ENCODE measurements at places on chromosomes 6 and 20.

DNA sequence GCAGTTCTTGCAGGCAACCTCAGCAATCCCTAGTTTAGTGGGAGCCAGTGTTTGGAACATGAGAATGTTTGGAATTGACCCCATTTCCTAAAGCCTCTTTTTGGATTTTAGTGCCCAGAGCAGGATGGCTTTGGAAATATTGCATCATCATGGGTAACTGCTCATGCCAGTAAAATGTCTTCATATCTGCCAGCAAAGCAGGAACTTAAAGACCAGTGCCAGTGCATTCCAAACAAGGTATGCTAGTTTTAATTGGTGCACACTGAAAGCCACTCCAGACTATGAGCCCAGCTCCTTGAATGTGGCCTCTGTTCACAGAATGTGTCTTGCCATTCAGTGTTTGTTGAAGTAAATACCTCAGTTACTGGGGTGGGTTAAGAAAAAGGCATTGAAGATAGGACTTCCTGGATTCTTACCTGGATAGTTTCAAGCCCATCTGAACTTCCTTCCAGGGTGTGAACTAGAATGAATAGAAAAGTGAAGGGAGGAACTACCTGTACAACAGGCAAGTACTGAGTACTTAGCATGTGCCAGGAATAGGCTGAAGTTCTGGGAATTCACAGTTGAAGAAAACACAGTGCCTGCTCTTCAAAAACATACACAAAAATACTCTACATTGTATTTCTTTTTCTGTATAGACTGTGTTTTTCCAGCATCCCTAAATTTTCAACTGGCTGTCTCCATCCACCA lies 70.5 kb downstream of the COL19A1 start:
- no peak for DNase-seq

DNA sequence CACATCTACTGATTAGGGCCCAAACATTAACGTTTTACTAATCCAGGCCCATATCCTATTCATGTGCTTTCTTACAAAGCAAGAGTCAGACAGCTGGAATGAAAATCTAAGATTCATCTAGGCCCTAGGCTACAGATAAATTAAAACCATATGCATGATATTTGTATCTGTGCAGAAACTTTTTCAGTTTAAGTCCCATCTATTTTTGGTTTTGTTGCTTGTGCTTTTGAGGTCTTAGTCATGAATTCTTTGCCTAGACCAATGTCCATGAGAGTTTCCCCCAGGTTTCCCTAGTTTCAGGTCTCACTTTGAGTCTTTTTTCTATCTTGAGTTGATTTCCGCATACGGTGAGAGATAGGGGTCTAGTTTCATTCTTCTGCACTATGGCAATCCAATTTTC lies 20.2 kb downstream of the ADNP start:
- no peak for DNase-seq

DNA sequence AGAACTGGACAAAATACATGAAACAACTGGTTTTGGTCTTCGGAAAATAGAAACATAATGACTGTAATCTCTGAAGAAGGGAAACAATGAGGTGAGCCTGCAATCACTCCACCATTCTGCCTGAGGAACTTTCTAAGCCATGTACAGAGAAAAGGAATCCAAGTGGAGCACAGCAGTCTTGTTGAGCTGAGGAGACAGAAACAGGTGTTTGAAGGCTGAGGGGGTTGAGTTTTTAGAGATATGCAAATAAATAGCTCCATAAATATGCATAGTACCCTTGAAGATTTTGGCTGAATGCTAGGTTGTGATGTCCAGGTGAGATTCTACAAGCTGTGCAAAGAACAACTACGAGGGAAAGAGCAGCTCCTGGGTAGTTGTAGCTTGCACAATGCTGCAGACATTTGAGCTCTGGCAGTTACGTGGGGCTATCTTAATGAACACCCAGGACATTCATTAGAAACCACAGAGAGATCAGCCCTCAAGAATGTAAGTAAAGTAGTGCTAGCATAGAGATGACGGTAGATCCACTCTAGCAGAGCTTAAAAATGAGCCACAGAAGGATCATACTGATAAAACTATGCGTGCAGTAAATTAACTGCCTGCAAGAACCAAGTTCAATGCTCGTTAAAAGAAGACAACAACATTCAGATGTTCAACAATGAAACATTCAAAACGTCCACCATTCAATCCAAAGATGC lies 24.3 kb downstream of the TUBB2B start:
- DNase-seq = no peak

GRCh38 chr20:59813948-59814839 lies 119.2 kb downstream of the SYCP2 start:
- DNase-seq = no peak

GRCh38 chr20:58307270-58307669 lies 2.2 kb upstream of the RAB22A start:
- DNase-seq = no peak

GRCh38 chr6:100266494-100267401 lies 198.0 kb downstream of the SIM1 start:
- DNase-seq = peak; percentile 1

DNA sequence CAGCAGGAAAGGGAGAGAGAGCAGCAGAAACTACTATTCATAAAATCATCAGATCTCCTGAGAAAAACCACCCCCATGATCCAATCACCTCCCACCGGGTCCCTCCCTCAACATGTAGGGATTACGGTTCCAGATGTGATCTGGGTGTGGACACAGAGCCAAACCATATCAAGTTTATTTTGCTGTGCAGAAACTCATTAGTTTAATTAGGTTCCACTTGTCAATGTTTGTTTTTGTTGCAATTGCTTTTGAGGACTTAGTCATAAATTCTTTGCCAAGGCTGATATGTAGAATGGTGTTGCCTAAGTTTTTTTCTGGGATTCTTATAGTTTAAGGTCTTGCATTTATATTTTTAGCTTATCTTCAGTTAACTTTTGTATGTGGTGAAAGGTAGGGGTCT lies 422.0 kb upstream of the HS3ST5 start:
- no peak for DNase-seq

DNA sequence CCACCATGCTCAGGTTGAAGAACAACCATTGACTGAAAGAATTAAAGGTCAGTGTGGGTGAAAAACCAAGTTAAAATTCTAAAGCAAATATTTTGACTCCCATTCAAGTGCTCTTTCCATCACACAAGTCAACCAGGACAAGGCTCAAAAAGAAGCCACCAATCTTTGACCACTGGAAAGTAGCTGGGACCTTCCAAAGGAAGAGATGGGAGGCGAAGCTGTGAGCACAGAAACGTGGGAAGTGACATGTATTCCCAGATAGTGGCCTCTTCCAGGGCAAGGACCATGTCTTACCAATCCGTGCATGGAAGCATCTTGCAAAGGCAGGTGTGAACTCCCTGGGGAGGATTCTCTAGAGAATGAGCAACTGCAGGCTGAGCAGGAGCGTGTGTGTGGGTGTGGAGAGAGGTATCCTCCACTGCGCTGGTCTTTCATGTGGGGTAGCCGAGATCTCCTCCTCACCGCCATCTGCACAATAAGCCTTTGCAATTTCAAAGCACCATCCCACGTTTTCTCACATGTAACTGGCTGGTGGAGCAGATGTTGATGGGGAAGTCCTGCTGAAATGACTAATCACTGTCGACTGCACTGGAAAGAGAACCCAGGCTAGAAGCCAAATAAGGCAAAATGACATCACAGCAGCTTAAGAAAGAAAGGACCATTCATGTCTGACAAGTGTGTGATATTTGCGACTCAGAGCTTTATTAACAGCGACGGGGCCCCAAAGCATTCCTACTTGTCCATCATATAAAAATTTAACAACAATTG lies 189.4 kb upstream of the RREB1 start:
- no peak for DNase-seq

DNA sequence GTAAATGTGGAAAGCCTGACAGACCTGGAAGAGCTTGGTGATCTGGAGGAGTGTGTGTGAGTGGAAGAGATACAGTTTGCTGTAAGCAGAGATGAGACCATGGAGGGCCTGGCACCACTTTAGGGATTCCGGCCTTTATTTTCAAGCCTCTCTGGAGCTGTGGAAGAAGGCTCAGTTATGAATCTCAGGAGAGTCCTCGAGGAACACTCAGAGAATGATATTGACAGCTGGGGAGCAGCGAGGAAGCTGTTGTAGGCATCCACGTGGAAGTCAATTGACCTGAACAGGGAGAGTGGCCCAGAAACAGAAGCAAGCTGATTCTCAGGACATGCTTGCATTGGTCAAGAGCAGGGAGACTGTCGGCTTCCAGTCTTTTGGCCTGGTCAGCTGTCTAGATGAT lies 108.4 kb upstream of the FOXQ1 start:
- DNase-seq = no peak

DNA sequence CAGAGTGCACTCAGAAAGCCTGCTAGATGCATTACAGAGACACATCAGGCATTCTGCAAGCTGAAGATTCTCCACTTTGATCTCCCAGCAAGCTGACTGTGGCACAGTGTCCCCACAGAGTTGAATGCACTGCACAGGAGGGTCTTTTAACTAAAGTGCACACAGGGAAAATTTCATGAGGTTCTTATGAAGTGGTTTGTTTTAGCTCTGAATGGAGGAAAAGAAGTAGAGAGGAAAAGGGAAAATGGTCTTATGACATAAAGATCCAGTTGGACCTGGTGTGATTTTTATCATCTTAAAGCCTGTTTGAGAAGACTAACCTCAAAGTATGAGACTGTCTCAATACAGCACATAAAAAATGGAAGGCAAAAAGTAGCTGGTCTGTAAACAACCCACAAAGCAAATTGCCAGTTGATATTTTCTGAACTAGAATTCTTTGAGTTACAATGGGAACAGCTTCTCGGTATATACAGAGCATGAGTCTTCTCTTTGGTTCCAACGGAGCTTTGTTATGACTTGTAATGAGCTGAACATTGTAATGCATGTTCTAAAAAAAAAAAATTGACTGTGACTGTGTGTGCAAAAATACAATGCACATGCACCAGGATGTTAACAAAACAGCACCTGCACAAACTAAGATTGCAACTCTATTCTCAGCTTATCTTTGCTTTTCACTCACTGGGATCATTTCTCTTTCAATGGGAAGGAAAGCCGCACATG lies 383.0 kb upstream of the ID4 start:
- no peak for DNase-seq

GRCh38 chr20:10660661-10661060 lies 13.1 kb downstream of the JAG1 start:
- no peak for DNase-seq

GRCh38 chr6:52333840-52334200 lies 28.1 kb upstream of the PAQR8 start:
- no peak for DNase-seq

- no peak for DNase-seq
Measured at GRCh38 chr20:38167851-38168760, 3.0 kb upstream of the TGM2 start.

GRCh38 chr20:49937027-49937929 lies 1.1 kb downstream of the RNF114 start:
- DNase-seq = no peak

- DNase-seq = no peak
Measured at GRCh38 chr6:115891111-115891669, 169.5 kb downstream of the FRK start.

GRCh38 chr20:53922901-53923314 lies 147.5 kb downstream of the BCAS1 start:
- DNase-seq = no peak

GRCh38 chr20:56955680-56956079 lies 310.8 kb downstream of the BMP7 start:
- no peak for DNase-seq

DNA sequence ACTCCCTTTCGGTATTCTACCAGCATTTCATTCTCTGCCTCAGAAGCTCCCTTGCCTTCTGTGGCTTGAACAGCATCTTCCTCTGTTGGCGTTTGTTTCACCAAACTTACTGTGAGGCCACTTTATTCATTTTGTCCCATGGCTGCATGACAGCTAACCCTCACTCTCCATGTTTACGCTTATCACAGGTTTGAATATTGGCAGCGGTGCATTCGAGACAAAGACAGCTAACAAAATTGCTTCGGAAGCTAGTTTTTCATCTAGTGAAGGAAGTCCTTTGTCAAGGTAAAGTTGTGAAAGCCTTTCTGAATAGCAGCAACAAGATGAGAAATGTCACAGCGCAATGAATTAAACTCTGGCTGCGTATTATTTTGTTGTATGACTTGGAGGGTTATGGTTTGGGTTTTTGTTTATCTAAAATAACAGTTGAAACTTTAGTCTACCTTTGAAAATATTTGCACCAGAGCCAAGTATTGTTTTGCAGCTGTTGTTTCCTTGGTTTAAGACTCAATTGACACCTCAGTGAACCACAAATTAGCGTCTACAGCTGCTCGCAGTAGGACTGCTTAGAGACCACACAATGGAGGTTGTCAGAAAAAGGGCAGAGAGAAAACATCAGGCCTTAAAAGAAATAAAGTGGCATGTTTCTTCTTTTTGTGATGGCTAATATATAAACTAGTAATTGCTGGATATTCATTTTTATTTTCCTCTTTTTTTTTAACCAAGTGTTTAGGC lies 70.4 kb upstream of the XRN2 start:
- DNase-seq = no peak

DNA sequence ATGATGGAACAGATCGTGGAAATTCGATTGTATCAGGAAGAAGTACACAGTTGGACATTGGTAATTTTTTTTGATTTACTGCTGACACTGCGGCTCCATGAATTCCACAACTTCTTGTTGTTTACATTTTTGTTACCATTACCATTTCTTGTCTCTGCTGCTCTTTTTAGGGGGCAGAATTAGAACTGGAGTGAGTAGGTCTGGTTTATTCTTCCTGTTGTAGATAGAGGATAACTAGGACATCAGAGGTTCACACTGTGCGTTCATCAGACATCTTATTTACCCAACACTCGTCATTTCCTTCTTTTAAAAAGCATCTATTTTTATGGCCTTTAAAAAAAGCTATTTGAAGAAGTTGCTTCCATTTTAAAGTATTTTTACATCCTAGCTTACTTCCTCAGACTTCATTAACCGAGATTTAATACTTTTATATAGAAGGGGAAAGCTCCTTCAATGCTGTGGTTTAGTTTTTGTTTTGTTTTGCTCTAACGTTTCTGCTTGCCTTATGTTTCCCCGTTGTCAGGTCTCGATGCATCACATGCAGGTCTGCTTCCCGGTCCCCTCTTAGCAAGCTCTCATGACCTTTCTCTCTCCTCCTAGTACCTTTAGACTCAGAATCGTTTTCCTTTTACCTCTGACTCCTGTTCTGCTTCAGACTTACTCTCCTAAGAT lies 139.1 kb downstream of the ARID1B start:
- no peak for DNase-seq

DNA sequence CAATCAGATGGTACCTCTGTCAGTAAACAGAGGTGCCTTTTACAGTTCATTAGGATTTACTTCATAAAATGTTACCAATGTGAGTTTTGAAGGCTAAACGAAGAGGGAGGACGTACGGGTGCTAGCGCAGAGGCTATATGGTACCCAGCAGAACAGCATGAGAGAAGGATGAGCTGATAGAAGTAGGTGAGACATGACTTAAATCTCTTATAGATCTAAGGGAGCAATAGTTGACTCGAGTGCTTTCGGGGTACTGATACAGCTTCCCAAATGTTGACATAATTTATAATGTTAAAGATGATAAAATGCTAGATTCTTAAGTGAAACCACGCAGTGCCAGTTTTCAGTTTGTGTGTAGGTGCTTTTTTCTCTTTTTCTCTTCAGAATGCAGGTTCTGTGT lies 72.6 kb downstream of the HIVEP1 start:
- no peak for DNase-seq

- DNase-seq = no peak
Measured at GRCh38 chr6:45438151-45438550, 60.4 kb upstream of the SUPT3H start.

Data from NCI-H1092 treated with DMSO at 0.1 percent for 48 hours (cell line).